Right lung (tissue), 10 donors: ENCODE measurements at places on chromosomes 4 and X.

- DNase-seq = no peak
Observed at GRCh38 chrX:150509703-150510102, 58.7 kb upstream of the MTM1 start.

DNA sequence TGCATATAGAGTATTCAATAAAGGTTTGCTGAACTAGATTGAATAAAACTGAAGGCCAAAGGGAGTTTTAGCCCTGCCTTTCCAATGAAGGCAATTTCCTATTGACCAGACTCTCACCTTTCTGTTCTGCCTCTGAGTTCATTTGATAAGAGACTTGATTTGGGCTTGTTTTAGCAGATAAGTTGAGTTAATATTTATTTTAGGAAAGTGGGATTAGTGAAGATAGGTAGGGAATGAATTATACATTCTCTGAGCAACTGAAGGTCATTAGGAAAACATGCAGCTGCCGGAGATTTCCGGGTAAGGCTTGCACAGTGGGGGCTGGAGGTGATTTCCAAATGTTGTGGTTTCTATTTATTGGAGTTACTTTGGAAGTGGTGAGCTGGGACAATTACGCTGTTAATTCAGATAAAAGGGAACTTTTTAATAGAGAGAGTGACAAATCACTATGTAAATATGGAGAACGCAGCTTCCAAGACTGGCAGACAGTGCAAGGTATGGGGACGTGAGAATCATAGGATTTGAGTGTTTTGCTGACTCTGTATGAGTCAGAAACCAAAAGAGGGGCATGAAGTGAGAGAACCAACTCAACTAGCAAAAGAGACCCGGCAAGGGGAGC lies 553.6 kb upstream of the BOD1L1 start:
- DNase-seq = no peak

DNA sequence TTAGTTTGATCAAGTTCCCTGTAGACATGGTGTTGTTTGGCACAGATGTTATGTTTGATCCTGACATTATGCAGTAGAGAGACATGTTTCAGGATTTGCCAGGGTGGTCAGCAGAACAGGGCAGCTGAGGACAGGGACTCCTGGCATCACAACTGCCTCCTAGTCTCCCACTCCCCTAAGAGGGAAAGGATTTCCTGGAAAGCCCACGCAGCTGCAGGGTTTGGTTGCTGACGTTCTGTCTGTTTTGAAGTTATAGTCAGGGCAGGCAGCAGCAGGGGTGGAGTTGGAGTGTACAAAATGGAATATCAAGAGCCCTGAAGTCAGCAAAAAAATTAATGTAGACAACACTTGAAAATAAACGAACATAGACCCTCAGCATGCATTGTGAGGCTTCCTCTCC lies 125.4 kb downstream of the CPE start:
- no peak for DNase-seq

DNA sequence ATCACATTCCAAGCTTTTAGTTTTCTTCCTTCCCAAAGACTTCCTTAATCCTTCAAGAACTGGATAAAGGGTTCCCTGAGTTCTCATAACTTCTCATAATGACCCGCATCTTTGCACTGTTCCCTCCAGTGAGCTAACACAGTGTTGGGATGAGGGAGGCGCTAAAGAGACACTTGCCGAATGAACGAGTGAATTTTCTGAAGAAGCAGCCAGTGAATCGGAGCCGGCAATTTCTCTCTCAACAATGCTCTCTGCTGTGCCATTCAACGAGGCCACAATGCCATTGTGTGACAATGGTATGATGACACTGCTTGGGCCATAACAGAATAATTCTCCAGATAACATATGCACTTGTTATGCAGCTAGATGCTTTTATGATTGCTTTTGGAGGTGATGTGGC lies 51.4 kb upstream of the ZFP42 start:
- no peak for DNase-seq

GRCh38 chr4:177177541-177178081 lies 132.1 kb upstream of the NEIL3 start:
- DNase-seq = peak; percentile 73

DNA sequence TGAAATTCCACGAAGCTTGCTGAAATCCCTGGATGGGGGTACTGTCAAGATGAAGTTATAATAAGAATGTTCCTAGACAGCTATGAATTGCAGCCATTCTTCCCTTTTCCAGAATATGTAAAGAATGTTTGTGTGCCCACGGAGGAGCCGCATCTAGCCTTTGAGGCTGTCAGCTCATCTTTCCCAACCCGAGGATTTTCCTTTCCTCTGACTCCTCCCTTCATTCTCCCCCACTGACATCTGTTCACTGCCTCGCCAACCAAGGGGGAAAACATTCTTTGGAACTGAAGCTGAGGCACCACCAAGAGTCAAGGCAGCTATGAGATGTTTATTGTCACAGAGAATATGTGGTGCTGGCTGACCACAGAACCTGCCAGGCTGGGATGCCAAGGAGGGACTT lies 8.8 kb downstream of the NHSL2 start:
- DNase-seq = no peak

GRCh38 chr4:17063888-17064287 lies 165.4 kb upstream of the LDB2 start:
- DNase-seq = no peak

- DNase-seq = no peak
Observed at GRCh38 chrX:46648660-46649059, 75.1 kb downstream of the CHST7 start.

DNA sequence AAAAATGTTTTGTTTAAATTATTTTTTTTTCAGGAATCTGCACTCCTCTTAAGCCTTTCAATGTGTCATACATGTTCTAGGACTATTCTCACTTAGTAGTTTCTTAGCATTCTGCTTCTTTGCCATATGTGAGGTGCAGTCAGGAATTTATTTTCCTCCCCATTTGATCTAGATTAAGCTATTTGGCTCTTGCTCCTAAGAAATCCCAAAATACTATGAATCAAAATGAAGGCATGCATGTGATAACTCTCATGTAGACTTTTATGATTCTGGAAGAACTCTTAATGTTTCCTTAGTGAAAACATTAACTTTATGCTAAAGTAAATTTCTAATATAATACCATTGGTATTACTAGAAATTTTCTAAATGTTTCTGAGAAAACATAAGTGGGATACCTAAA lies 664.5 kb downstream of the RAPGEF2 start:
- no peak for DNase-seq

- no peak for DNase-seq
Observed at GRCh38 chr4:141220271-141220670, 424 bp upstream of the ZNF330 start.

DNA sequence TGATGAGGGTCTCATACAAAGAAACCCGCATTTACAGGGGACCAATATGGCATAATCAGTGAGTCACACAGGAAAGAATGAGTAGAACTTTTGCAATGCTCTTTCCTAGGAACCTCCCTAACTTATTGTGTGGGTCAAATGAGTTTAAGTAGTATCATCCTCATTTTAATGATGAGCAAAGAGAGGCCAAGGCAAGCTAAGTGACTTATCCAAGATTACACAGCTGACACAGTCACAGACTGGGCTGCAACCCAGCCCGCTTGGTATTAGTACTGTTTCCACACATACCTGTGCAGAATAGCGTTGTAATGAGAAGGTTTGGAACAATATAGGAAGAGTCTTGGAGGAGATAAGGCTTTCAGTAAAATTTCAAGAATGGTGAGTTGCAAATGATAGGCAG lies 91.0 kb upstream of the PPP1R2C start:
- DNase-seq = no peak

GRCh38 chr4:19531906-19532848 lies 719.5 kb upstream of the SLIT2 start:
- no peak for DNase-seq

GRCh38 chr4:88803600-88804096 lies 106.0 kb upstream of the NAP1L5 start:
- peak; percentile 89 for DNase-seq

- no peak for DNase-seq
Observed at GRCh38 chr4:112083587-112084347, 61.5 kb upstream of the FAM241A start.

DNA sequence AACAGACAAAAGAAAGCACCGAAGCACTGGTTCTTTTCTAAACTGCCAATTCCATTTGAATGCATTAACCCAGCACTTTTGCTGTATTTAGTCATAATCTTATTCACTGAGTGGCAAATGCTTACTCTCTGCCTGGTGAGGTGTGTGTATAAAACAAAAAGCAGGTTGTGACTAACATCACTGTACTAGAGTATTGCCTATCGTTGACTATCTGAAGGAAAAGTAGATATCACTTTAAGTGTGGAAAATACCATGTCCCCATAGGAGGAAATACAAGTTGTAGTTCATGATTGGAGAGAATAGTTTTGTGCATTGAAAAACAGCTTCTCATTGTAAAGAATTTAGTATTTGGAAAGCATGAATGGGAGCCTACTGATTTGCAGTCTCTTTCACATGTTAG lies 2.7 kb downstream of the PDLIM5 start:
- DNase-seq = no peak

DNA sequence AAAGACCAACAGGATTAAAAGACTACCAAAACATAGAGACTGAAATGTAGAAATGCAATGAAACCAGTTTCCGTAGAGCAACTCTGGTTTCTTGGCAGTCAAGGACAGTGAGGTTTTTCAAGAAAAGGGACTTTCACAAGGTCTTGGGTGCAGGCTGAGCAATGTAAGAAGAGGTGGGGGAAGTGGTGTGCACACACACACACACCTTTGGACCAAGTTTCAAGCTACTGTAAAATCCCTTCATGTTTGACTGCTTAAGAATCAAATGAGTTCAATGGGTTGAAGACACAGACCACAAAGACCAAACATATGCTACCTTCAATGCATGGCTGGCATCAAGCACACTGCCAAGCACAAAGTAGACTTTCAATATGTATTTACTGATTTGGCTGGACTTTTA lies 17.8 kb upstream of the MCF2 start:
- no peak for DNase-seq

GRCh38 chr4:38315286-38315685 lies 348.7 kb upstream of the KLF3 start:
- DNase-seq = no peak

GRCh38 chr4:56817840-56818491 lies 3.5 kb downstream of the SPINK2 start:
- no peak for DNase-seq

DNA sequence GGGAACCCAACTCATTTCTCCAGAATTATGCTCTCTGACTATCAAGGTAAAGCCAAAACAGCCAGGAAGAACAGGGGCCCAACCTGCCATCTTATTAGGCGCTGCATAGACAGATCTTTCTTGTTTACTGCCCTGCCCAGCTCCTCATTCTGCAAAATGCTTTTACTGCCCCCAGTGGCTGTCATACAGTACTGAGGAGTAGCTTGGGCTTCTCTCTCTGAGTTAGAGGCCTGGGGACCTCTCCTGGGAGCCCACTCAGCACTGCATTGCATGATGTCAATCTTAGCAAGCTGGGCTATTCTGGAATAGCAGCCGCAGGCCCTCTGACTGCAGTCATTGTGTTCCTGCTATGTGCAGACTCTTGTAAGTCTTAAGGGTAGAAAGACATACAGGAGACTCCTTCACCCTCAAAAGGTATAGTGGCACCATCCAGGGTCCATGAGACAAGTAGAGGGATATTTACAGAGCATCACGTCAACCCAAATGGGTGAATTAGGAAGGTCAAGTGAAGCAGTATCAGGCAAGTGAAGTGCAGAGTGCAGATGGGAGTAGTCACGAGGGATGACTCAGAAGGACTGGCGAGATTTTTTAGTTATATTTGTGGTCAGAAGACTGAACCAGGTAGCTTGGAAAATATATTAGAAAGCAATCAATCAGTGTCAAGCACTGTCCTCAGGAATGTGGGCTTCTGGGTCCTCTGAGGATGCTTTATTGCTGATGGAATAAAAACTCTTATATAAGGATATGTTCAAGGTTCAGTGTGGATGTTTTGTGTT lies 294.1 kb upstream of the SFRP2 start:
- no peak for DNase-seq

- DNase-seq = no peak
Observed at GRCh38 chr4:54909961-54910360, 215.4 kb downstream of the KDR start.

GRCh38 chr4:15444879-15445547 lies 17.2 kb downstream of the C1QTNF7 start:
- DNase-seq = no peak

GRCh38 chr4:17807446-17807845 lies 3.1 kb downstream of the DCAF16 start:
- DNase-seq = no peak

DNA sequence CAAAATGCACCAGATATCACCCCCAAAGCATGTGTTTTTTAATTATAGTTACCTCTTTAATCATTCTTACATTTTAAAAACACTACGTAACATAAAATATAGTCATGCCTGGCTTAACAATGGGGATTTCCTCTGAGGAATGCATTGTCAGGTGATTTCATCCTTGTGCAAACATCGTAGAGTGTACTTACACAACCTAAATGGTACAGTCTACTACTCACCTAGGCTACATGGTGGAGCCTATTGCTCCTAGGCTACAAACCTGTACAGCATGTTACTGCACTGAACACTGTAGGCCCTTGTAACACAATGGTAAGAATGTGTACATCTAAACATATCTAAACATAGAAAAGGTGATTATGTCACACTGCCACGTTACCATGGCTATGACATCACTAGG lies 208.6 kb downstream of the SPOCK3 start:
- DNase-seq = no peak

- DNase-seq = no peak
Observed at GRCh38 chrX:22150371-22150770, 118.2 kb downstream of the PHEX start.

- peak; percentile 29 for DNase-seq
Observed at GRCh38 chr4:150079081-150079581, 886 bp downstream of the DCLK2 start.

DNA sequence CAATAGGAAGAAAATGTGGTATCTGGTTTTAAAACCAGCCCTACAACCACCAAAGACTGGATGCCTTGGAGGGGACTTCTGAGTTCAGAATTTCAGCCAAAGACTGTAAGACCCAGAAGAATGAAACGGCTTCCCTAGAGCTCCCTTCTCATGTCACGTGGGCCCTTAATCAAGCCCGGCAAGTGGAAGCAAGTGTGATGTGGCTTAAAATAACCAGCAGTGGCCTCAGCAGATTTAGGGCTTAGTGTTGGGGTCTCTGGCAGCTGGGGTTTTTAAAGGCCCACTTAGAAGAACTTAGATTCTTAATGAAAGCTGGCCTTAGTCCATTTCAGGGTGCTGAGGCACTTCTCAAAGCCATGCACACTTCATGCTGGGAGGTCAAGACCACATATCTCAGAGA lies 111.2 kb upstream of the TBC1D9 start:
- DNase-seq = no peak
